ENCODE measurements at places on chromosomes 16 and 17.
A peak's percentile ranks its signal among the peaks of the same experiment; 100 is the strongest.

DNA sequence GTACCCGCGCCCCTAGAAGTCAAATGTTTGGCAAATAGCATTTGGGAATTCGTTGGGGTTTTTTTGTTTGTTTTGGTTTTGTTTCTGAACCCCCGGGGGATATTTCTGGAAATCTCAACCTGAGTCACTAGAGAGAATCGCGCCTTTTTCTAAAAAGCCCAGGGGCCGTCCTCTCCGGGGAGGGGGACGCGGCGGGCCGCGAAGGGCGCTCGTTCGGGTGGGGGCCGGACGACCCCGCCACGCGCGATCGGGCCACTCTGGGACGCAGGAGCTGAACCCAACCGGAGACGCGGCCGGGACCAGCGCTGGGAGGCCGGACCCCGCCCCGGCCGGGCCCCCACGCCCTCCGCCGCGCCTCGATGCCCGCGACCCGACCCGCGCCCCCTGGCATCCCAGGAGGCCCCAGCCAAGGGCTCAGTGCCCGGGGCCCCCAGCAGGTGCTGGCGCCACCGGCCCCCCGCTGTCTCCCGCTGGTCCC lies 302 bp downstream of the LITAF start:
- no peak for DNase-seq

DNA sequence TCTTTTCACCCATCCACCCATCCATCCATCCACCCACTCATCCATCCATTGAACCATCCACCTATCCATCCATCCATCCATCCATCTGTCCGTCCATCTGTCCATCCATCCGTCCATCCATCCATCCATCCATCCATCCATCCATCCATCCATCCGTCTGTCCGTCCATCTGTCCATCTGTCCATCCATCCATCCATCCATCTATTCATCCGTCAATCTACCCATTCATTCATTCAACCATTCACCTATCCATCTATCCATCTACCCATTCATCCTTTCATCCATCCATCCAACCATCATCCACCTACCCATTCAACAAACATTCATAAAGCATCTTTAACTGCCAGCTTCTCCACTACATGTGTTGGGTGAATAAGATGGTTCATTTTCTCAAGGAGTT lies 28.9 kb downstream of the GP2 start:
- DNase-seq: no peak

DNA sequence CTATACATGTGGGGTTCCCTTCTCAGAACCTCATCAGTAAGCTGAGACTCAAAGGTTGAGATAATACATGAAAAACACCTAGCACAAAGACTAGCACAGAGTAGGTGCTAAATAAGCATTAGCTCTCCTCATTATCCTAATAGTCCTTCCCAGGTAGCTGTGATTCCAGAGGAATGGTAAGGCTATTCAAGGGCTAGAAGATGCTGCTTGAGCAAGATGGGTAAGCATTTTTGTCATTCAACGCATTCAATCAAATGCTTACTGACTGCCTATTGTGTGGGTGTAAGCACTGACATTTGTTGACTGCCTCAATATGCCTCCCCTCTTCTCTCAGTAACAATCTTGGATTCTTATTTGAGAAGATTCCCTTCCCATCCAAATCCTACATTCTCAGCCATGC lies 4.0 kb downstream of the SUPT4H1 start:
- DNase-seq: no peak

GRCh38 chr17:66405836-66406677 lies 103.6 kb downstream of the PRKCA start:
- no peak for DNase-seq

DNA sequence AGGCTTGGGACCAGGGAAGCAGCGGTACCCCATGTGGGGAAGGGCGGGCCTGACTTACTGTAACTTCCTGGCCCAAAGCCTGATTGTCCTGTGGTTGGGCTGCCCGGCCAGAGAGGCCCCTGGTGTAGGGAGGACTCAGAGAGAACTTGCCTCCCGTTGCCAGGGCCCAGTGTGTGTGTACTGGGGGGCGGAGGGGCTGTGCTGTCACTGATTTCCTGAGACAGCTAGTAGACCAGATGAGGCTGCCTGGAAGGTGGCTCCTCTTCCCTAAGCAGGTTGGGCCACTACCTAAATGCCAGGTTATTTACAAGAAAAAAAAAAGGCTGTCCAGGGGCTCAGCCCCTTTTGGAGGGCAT lies 16.7 kb downstream of the SOCS3 start:
- DNase-seq: no peak

- DNase-seq: no peak
Observed at GRCh38 chr17:55265311-55266021, 706 bp downstream of the HLF start.

DNA sequence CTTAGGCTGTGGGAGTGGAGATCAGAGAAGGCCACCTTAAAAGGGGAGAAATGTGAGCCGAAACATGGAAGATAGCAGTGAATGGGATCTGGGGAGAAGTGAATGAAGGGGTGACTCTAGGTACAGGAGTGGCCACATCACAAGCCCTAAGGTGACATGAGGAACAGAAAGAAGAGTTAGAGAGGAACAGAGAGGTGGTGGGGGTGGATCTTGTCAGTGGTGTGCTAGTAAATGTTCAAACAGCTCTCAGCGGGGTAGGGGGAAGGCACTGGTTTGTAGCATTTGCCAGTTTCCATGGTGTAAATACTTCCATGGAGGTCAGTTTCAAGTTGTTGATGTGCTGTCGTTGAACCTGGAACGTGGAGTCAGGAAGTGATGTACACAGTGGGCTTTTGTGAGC lies 90.8 kb downstream of the SDR42E1 start:
- no peak for DNase-seq

- no peak for DNase-seq
Observed at GRCh38 chr16:7746941-7747340, 414.3 kb downstream of the RBFOX1 start.

GRCh38 chr17:6867849-6868248 lies 36.3 kb upstream of the TEKT1 start:
- no peak for DNase-seq

GRCh38 chr16:86077243-86077940 lies 178.4 kb downstream of the IRF8 start:
- DNase-seq: no peak

GRCh38 chr16:76729525-76729924 lies 452.3 kb downstream of the CNTNAP4 start:
- no peak for DNase-seq

GRCh38 chr17:5718726-5719125 lies 134.4 kb upstream of the NLRP1 start:
- DNase-seq: no peak

DNA sequence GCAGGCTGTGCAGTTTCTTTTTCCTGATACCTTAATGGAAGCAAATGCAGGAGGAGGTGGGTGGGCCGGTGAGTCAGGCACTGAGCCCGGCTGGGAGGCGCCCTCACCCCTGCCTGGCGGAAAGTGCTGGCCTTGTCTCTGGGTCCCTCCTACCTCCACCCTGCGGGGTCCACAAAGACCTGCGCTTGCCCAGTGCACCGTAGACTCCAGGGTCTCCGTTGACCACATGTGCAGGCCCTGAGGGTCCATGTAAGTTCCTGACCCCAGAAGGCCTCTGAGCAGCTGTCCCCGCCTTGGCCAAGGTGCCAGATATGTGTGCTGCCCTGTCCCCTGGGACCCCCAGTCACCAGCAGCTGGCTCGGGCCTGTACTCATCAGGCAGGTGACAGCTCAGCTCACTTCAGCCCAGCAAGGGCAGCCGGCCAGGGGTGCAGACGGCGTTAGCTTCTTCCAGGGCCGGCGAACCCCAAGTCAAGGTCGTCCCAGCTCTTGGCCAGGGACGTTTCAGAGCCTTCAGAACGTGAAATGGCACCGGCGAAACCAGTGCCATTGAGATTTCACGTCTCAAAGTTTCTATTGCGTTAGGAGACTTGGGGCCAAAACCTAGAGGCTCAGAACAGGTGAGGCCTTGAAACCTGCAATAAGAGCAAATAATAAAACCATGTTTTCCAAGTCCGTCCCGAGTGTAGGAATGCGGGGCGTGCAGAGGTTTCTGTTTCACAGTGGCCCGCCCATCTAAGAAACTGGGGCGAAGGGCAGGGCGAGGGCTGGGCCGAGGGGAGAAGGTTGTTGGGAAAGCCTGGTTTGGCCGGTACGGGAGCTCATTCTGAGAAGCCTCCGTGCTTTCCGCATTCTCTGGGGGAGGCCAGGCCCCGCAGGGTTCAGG lies 12.1 kb downstream of the METRNL start:
- DNase-seq: no peak

DNA sequence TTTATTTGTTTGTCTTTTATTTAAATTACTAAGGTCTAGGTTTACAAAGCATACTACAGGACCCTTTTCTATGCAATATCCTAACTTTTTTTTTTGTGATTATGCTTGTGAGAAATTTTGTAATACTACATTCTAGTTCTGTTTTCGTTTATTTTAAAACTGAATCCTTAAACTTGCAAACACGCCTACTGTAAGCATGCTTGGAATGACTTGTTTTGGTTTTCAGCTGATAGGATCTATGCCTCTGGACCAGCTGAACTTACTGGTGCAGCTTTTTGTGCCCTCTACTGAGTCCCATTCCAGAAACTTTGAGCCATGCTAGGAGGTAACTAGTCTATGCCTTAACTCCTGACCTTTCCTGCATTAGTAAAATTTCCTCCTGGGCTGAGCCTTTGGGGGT lies 6.0 kb downstream of the PDP2 start:
- no peak for DNase-seq

DNA sequence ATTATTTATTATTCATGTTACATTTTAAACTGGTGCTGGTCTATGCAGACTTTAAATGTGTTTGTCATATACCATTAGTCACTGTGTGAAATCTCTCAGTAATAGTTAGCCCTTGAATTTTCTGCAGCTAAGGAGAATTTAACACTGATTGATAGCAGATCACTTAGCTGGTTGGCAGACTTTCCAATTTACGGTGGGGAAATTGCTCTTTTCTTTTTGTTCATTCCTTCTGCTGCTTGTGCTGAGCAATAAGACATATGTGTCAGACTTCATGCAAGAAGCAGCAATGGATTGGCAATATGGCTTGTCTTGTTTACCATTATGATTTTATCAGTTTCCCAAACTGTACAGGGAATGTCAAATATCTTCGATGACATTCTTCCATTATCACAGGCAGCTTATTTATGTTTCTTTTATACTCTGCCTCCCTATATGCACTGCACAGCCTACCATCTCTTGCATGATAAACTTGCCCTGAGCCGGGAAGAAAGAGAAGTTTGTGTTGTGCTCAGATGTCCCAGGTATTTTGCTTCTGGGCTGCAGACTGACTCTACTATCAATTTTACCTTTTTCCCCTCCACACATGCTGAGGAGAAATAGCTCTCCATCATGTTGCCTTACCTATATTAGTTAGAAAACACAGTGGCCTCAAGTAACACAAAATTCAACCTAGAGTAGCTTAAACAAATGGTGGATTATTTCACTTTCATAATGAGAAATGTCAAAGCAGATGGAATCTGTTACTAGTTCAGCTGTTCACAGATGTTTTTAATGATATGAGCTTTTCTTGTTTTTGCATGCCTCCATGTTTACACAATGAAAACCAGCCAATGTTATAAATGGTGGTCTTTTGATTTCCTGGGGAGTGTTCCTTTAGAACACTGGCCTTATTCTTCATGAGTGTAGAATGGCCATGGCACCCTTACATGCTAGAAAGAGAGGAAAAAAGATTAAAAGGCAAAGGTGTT lies 968.1 kb upstream of the GOT2 start:
- no peak for DNase-seq

GRCh38 chr17:7626307-7626706 lies 1.3 kb downstream of the SAT2 start:
- no peak for DNase-seq

DNA sequence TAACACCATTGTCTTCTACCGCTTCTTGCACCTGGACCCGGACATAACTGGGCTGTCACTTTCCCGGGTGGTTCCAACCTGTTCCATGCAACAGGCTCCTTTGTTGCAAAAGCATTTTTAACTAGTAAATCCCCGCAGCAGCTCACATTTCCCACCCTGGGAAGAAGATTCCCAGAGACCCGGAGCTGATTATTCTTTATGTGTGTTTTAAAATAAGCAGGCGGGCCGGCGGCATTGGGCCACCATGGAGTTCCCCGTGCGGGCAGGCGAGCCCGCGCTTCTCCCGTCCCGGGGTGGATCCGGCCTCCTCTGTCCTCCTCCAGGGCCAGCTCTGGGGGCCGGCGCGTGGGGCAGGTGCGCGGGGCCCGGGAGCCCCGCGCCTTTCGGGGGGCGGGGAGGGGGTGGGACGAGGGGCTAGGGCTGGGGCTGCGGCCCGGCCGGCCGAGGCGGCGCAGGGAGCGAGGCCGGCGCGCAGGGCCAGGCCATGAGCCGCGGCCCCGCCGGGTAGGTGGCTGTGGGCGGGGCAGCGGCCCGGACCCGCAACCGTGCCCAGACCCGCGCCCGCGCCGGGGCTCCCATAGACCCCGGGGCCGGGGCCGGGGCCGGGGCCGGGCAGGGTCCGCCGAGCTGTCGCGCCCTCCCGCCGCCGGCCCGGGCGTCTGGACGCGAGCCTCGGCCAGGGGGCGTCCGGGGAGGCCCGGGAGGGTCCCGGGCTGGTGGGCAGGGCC lies 1.7 kb downstream of the CRAMP1 start:
- no peak for DNase-seq

GRCh38 chr17:77828749-77829539 lies 129.6 kb upstream of the TNRC6C start:
- no peak for DNase-seq

- DNase-seq: peak; percentile 44
Observed at GRCh38 chr17:73255671-73256181, 6.0 kb downstream of the CPSF4L start.

- DNase-seq: no peak
Observed at GRCh38 chr16:86325895-86326294, 184.4 kb upstream of the FOXF1 start.

- DNase-seq: no peak
Observed at GRCh38 chr16:88066680-88067529, 115.7 kb downstream of the BANP start.

DNA sequence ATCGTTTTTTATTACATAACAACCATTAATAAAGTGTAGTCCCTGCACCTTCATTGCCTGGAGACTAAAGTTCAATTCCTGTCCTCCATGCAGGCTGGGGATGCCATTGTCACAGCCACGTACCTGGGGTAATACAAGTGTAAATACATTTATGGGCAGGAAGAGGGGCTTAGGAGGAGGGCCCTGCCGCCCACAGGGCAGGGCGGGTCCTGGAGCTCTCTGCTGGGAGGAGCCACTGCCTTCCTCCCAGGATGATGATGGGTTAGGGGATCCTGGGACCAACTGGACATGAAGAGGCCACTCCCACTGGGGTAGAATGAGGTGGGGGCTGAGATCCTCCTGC lies 44.1 kb upstream of the SLC38A10 start:
- DNase-seq: no peak

GRCh38 chr17:75647061-75647460 lies 13.8 kb downstream of the SMIM5 start:
- DNase-seq: no peak

All from activated gamma-delta T cell treated with Interleukin-2 at 50 U/mL for 16 hours (primary cell).